CD4-positive, alpha-beta T cell treated with Interferon gamma for 1 hour (primary cell): ENCODE measurements at places on chromosomes 6 and 20.

- DNase-seq = no peak
Measured at GRCh38 chr6:107690643-107691061, 133.5 kb downstream of the SCML4 start.

- peak; percentile 69 for DNase-seq
Measured at GRCh38 chr6:157893238-157893637, 70.2 kb downstream of the SNX9 start.

- DNase-seq = peak; percentile 14
Measured at GRCh38 chr20:50815162-50815989, 20.5 kb downstream of the BCAS4 start.

DNA sequence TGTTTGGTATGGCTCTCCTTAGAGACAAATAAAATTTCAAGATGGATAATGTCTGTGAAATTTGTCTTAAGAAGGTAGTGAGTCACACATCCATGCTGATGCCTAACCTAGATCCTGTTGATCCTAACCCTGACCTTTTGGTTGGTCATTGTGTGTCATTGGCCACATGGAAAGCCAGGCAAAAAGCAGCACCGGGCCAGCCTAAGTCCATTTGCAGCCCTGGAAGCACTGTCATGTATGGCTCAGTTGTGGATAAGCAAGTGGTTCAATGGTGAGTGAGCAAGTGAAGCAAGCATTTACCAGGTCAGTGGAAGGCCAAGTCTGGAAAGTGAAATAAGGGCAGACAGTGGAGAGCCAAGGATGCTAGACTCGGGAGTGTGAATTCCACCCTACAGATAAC, 12.1 kb upstream of the XRN2 start:
- no peak for DNase-seq

DNA sequence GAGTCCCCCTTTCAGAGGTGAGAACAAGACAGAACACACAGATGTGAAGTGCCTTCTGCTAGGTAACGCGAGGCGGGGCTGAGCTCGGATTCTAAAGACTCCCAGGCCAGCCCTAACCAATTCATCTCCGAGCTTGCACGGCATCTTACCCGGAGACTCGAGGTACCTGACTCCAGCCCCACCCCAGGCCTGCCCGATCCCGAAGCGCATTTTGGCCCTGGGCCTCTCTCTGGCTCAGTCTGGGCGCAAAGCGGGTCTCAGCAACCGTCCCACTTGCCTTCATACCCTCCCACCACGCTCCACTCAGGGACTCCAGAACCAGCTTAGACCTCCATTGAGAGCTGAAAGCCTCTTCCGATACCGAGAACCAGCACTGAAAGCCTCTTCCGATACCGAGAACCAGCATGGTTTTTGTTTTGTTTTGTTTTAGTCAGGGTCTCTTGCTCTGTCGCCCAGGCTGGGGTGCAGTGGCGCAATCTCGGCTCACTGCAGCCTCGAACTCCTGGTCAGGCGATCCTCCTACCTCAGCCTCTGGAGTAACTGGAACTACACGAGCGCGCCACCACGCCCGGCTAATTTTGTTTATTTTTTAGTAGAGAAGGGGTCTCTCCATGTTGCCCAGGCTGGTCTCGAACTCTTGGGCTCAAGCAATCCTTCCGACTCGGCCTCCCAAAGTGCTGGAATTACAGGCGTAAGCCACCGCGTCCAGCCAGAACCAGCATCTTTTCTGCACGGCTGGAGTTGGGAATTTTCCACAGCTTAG, 557 bp upstream of the DYNLRB1 start:
- DNase-seq = peak; percentile 56

GRCh38 chr20:2745936-2746635, 53.5 kb downstream of the EBF4 start:
- no peak for DNase-seq

- no peak for DNase-seq
Measured at GRCh38 chr6:133286765-133287164, 45.6 kb downstream of the EYA4 start.

- no peak for DNase-seq
Measured at GRCh38 chr20:39800548-39800947, 838.4 kb downstream of the DHX35 start.

GRCh38 chr6:51928320-51928719, 159.1 kb downstream of the PKHD1 start:
- DNase-seq = no peak

- DNase-seq = no peak
Measured at GRCh38 chr20:43068482-43068881, 121.2 kb downstream of the PTPRT start.

GRCh38 chr6:15524861-15525401, 137.9 kb downstream of the DTNBP1 start:
- DNase-seq = no peak

DNA sequence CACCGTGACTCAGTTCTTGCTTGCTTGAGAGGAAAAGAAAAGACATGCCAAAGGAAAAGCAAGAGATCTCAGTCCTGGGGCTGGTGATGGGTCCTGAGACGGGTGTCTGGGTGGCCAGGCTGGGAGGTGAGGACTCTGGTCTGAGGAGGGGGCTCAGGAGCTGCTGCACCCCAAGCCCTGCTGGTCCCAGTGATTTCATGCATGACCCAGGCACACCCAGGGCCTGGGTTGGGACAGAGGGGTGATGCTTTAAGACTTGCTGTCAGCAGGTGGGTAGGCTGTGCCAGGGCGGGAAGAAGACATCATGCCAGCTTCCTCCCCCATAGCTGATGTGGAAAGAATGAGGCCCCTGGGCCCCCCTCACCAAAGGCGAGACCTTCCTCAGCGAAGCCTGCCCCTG, 65.1 kb upstream of the PMEPA1 start:
- DNase-seq = no peak

GRCh38 chr20:11702721-11703518, 214.8 kb upstream of the BTBD3 start:
- no peak for DNase-seq

GRCh38 chr6:122012578-122012977, 386.9 kb upstream of the HSF2 start:
- DNase-seq = no peak

DNA sequence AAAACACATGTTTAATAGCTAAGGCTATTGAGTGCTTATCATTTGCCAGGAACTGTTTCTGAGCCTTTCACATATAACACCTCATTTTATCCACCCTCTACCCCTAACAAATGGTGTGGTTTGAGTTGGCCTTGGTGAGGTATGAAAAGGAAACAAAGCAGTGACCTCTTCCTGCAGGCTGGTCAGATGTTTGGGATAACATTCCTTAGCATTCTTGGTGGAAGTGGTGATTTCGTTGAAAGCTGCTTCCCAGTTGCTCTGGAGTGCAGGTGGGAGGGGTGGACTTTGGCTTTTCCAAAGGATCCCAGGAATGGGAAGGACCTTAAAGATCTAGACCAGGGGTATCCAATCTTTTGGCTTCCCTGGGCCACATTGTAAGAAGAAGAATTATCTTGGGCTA, 41.3 kb downstream of the CARMIL1 start:
- no peak for DNase-seq

GRCh38 chr6:123168892-123169773, 173.1 kb downstream of the CLVS2 start:
- no peak for DNase-seq

DNA sequence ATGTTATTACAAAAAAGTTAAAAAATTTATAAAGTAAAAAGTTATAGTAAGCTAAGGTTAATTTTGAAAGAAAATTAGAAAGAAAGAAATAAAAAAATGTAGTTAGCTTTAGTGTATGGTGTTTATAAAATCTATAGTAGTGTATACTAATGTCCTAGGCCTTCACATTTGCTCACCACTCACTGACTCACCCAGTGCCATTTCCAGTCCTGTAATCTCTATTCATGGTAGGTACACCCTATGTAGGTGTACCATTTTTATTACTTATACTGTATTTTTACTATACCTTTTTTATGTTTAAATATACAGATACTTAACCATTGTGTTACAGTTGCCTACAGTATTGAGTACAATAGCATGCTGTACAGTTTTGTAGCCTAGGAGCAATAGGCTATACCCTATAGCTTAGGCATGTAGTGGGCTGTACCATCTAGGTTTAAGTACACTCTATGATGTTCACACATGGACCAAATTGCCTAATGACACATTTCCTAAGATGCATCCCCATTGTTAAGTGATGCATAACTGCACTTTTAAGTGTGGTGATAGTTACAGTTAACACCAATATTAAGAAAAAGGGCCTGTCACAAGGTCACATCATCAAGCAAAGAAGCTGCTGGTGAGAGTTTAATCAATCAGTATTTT, 8.0 kb downstream of the CD2AP start:
- DNase-seq = no peak

DNA sequence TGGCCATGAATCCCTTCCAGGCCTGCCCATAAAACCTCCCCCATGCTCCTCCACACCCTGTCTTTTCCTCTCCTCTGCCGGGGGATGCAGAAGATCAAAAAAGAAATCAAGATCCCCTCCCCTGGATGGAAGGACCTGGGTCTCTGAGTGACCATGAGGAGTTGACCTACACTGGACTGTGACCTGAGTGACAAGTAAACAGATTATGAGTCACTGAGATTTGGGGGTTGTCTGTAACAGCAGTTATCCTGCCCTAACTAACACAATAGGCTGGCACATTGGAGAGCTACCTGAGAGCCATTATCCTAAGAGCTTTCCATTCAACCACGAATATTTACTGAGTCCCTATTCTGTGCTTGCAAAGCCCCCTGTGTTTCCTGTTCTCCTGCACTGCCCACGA, 28.4 kb upstream of the SIRPA start:
- DNase-seq = no peak

DNA sequence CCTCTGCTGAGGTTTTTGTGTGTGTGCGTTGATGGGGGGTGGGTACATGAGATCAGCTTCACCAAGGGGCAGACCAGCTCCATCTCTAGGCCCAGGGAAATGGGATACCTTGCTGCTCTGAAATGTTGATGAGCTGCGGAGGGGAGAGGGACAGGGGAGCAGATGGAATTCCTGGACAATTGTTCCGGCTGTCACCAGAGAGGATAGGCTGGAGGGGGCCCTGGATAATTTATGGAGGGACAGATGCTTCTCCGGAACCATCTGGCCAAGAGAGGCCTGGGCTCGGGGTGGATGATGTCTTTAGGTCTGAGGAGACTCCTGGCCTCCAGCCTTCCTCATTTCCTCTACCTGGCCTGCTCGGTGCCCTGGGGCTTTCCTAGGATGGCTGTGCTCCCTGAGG, 1.9 kb upstream of the TJAP1 start:
- DNase-seq = no peak
